Stimulated activated CD4-positive, alpha-beta T cell treated with anti-CD3 and anti-CD28 coated beads, Interleukin-12 subunit alpha, Interleukin-12 subunit beta, amount 100 ng/mL, for 48 hours (primary cell): ENCODE measurements at places on chromosomes 4 and X.
A peak's percentile ranks its signal among the peaks of the same experiment; 100 is the strongest.

DNA sequence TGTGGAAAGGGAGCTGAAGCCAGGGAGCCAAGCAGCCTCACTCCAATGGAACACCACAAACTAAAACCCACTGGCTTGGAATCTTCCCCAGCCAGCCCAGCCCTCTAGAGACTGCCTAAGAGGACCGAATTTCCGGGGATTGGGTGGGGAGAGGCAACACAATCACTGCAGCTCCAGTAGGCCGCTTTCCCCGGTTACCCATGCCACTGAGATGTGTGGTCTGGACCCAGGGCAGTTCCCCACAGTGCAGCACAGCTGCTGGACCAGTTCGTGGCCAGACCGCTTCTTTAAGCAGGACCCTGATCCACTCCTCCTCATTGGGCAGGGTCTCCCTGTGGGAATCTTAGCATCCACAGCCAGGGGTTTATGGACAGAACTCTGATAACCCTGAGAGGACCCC lies 91.9 kb upstream of the PAGE3 start:
- DNase-seq: no peak

- no peak for DNase-seq
Observed at GRCh38 chrX:40700640-40701342, 34.6 kb downstream of the MED14 start.

- no peak for DNase-seq
Observed at GRCh38 chr4:80610845-80611677, 275.5 kb downstream of the CFAP299 start.

DNA sequence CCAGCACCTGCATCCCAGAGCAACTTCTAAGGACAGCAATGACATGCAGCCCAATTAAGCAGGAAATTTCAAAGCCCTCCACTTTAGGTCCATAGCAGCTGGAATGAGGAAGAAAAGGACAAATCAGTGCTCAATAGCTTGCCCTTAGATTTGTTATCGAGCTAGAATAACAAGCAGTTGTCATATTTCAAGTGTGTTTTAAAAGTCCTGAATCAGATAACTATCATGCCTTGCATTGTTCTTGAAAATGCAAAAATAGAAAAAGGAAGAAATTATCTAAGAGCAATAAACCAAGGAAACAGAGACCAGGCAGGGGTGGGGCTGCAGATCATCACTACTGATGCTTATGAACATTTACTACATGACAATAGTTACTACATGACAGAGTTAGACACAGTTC lies 43.9 kb upstream of the KLF3 start:
- DNase-seq: no peak

- no peak for DNase-seq
Observed at GRCh38 chr4:3365871-3366842, 73.3 kb downstream of the RGS12 start.

DNA sequence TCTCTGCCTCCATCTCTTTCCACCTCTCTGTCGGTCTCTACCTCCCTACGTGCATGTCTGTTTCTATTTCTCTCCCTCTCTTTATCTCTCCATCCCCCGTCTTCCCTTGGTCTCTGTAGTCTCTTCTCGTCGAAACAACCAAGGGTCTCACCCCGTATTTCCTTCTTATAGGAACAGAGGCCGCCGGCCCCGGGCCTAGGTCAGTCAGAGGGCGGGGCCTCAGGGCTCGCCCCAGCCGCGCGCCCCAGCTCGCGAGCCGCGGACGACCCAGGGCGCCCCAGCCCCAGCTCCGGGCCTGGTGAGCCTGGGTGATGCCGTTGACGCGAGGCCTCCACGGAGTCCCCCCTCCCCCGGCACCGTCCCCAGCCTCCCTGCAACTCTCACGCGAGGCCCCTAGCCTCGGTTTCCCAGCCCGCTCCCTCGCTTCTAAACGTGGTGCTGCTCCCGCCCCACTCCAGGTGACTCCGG lies 6.6 kb downstream of the TIMM17B start:
- DNase-seq: no peak

DNA sequence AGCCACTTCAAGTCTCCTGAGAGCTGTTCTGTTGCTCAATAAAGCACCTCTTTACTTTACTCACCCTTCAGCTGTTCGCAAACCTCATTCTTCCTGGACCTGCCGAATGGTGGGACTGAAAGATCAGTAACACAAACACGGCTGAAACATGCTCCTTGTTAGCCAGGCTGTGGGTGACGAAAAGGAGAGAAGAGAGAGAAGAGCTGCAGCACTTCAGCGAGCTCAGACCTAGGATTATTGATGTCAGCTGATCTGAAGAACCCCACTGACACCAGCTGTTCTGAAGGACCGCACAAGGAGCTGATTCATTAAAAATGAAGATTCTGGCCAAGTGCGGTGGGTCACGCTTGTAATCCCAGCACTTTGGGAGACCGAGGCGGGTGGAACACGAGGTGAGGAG lies 2020.0 kb upstream of the ADGRL3 start:
- DNase-seq: no peak

DNA sequence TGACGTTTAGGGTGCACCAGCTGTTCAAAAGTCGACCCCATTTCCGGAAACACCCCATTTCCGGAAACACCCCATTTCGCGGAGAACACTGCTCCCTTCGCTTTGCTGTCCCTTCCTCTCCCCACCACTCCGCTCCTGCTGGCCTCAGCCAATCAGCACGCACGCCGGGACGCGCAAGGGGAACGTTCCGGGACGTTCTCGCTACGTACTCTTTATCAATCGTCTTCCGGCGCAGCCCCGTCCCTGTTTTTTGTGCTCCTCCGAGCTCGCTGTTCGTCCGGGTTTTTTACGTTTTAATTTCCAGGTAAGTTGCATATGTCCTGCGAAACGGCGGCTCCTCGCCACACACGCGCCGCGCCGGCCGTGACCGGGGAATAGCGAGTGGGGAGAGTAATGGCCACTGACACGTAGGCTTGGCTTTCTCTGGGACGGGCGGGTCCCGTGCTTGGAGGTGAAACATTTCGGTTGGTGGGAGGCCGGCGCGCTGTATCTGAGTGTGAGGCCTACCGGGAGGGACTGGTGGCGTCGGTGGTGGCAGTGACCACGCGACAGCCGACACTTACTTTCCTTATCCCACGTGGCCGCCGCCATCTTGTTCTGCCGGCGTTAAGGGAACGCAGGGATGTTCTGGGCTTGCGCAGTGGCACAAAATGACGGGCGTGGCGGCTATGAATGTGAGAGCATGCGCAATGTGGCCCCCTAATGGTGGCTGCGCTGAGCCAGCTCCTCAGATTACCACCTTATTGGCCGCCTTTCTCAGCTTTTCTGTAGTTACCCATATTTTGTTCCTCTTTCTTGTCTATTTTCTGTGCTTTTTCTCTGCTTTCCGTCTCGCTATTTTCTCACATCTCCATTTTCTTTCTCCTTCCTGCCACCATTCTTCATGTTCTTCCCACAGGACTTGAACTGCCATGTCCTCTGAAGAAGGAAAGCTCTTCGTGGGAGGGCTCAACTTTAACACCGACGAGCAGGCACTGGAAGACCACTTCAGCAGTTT lies at the start of gene RBM3:
RBM3 (plus strand) TSS at position 215 of the 997 bp plus-strand sequence; CDS start at position 912, 697 bp downstream.
- DNase-seq: peak; percentile 85
